Activated naive CD8-positive, alpha-beta T cell treated with anti-CD3 and anti-CD28 coated beads, Interleukin-2, amount 50 U/mL, for 24 hours (primary cell): ENCODE measurements at places on chromosomes 3 and 15.

GRCh38 chr15:100926971-100927756 lies 8.0 kb downstream of the LRRK1 start:
- no peak for DNase-seq

GRCh38 chr15:79853492-79854328 lies 43.1 kb downstream of the MTHFS start:
- DNase-seq = peak; percentile 67

- no peak for DNase-seq
Observed at GRCh38 chr3:52525680-52526561, 7.7 kb downstream of the NT5DC2 start.

- DNase-seq = no peak
Observed at GRCh38 chr3:127551178-127551577, 39.4 kb downstream of the TPRA1 start.

DNA sequence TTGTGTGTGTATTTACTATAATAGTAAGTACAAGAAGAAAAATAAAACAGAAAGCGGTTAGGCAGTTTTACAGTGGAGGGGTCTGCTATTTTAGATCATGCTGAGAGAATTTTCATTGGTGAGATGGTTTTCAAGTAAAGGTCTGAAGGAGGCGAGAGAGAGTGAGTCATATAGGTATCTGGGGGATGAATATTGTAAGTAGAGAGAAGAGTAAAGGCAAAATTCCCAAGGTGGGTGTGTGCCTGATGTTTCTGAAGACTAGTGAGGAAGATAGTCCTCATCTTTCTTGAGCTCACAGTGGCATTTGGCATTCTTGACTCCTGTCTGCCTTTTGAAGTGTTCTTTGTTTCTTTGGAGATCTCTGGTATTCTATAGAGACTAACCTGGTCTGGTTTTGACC lies 38.6 kb downstream of the CRYBG3 start:
- DNase-seq = no peak

DNA sequence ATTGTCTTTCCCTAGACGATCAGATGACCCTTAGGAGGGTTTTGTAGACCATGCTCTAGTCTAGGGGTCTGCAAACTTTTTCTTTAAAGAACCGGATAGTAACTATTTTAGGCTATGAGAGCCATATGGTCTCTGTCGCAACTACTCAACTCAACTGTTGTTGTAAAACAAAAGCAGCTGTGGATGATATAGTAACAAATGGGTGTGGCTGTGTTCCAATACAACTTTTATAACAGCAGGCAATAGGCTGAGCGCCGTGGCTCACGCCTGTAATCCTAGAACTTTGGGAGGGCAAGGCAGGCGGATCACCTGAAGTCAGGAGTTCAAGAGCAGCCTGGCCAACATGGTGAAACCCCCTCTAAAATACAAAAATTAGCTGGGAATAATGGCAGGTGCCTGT lies 6.1 kb upstream of the CMTM6 start:
- DNase-seq = no peak

DNA sequence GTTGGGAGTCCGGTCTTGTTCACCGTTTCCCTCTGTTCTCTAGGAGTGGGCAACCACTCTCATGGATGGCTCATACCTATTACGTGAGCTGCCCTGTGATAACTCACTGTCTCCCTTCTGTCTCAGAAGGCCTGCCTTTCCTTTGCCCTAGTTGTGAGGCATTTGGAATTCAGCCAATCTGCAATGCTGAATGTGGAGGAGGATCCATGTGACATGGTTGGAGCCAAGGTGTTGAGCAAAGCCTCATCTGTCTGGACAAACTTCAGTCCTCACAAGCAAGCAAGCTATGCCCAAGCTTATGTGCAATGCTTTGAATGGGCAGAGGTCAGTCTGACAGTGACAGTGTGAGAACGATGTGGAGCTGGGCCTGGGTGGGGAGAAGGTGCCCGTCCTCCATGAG lies 37.8 kb upstream of the ATP10A start:
- no peak for DNase-seq

GRCh38 chr3:58122936-58123700 lies 87.7 kb downstream of the DNASE1L3 start:
- no peak for DNase-seq

DNA sequence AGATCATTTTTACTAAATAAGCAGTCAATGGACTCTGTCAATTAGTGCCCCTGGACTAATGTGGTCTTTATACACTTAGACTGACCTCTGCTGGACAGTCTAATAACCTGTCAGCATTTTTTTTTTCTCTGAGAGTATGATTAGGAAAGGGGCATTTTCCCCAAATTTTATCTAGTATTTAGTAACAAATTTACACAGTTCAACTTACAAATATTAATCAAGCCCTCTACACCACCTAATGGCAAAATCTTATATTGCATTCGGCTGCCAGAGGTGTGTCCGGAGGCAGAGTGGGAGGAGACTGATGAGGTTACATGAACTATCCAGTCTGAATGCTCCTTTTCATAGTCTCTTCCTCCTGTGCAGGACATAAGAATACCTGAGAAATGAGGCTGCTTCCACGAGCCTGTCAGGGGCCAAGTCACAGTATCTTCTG lies 36.0 kb upstream of the COLQ start:
- peak; percentile 35 for DNase-seq

GRCh38 chr15:88219623-88220022 lies 36.9 kb downstream of the NTRK3 start:
- no peak for DNase-seq

DNA sequence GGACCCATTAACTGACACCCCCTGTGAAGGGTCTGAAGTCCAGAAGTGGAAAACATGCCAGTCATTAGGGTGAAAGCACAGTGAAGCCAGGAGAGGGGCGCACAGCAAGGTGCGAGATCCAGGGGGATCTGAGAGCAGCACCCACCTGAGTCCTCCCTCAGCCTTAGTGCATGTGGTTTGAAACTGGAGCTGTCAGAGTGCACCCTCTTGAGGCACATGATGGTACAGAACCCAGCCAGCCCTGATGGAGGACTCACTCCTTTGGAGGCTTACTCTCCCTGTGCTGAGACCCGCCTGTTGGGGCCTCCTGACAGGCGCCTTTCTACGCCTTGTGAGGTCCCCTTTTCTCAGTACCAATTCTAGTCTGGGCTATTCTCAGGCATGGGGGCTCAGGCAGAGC lies 77.8 kb downstream of the IL20RB start:
- no peak for DNase-seq

GRCh38 chr3:119427669-119428068 lies 35.7 kb downstream of the TMEM39A start:
- no peak for DNase-seq

DNA sequence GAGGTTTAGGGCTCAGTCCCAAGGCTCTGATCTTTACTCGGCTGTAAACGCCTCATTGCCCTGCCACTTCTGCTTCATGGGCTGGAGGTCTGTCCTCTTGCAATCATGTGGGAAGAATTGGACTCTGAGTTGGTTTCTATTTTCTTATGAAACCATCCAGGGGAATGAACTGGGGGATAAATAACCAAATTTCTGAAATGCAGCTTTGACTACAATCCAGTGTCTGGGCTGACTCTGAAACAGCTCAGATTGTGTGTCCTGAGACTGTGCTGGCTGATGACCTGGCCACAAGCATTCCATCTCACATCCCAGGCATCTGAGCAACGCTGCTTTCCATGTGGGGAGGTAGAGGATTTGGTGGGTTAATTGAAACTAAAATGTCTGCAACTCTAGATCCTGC lies 71.0 kb upstream of the GALNT15 start:
- DNase-seq = no peak

DNA sequence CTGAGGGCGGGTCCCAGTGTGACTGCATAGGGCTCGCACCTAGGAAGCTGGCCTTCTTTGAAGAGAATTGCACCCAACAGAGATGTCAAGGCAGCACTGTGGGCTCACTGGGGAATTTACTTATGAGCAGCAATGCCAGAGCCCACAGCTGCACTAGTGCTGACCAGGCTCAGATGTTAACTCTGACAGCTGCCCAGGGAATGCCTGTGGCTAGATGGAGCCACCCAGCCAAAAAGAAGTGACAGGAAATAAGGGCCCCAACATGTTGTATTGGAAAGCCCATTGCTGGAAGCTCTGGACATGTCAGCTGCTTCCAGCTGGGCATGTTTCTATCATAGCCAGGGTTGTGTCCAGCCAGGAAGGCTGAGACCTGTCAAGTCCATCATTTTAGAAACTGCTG lies 90.9 kb upstream of the ZNF280D start:
- no peak for DNase-seq

GRCh38 chr3:172844428-172844827 lies 93.9 kb downstream of the ECT2 start:
- DNase-seq = no peak

DNA sequence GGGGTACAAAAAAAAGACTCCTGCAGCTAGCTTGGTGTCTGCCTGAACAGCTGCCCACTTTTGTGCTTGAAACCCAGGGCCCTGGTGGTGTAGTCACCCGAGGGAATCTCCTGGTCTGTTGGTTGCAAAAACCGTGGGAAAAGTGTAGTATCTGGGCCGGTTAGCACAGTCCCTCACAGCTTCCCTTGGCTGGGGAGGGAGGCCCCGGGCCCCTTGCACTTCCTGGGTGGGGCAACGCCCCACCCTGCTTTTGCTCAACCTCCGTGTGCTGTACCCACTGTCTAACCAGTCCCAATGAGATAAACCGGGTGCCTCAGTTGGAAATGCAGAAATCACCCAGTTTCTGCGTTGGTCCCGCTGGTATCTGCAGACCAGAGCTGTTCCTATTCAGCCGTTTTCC lies 211.7 kb upstream of the ZPLD1 start:
- no peak for DNase-seq

DNA sequence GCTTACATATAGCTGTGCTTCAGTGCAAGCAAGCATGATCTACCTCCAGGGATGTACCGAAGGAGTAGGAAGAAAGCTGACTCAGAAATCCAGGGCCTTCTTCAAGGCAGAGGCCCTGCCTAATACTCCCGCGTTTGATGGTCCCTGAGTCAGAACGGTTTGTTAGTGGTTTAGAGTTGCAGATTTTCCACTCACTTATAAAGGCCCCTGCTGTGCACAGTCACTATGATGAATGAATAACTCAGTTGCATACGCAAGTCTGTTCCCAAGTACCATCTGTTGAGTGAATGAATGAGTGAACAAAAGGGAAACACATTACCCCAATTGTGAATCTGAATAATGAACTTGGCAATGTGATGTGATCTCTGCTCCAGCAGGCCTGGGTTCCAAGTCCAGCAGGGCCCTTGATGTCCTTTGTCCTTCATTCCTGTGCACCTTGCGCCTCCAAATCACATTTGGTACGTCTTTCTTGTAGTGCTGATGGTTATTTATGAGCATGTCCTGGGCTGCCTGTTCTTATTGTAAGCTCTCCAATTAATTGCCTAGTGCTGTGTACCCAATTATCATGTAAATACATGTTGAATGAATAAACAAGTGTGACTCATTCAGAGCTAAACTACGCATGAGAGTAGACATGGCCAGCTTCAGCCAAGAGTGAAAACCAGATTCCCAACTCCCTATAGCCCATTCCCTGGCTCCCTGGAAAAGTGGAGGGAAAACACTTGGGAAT lies 85.3 kb upstream of the LIMD1 start:
- DNase-seq = peak; percentile 29

DNA sequence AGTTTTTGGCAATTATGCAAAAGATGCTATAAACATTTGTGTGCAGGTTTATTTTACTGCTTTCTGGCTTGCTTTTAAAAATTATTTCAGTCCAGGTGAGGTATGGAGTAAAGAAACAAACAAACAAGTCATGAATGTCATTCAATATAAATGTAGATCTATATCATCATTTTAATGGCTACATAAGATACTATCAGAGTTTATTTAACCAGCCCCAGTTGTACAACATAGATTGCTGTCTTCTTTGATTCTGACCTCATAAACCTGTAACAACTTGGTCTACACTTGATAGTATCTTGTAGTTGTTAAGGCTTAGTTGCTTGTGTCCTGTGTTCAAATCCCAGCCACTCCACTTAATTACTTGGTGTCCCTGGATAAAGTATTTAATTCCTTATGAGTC lies 46.0 kb upstream of the RNU6-1 start:
- no peak for DNase-seq

GRCh38 chr3:71791634-71792033 lies 6.7 kb upstream of the PROK2 start:
- DNase-seq = no peak

GRCh38 chr3:70979983-70980645 lies 603.4 kb downstream of the FOXP1 start:
- DNase-seq = no peak

DNA sequence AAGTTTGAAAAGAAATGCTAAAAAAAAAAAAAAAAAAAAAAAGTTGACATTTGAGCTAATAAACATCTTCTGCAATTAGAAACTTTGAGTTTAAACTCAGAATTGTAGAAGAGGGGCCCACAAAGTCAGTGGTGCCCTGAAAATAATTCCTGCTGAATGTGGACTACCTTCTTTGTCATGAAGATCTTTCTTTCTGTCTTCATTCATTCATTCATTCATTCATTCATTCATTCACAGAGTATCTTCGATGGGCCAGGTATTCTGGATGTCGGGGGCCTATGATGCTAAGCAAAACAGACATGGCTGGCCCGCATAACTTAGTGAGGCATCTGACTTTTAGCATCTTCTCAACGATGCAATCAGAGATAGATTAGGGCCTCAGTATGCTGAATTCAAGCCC lies 24.6 kb downstream of the ETV5 start:
- DNase-seq = no peak

DNA sequence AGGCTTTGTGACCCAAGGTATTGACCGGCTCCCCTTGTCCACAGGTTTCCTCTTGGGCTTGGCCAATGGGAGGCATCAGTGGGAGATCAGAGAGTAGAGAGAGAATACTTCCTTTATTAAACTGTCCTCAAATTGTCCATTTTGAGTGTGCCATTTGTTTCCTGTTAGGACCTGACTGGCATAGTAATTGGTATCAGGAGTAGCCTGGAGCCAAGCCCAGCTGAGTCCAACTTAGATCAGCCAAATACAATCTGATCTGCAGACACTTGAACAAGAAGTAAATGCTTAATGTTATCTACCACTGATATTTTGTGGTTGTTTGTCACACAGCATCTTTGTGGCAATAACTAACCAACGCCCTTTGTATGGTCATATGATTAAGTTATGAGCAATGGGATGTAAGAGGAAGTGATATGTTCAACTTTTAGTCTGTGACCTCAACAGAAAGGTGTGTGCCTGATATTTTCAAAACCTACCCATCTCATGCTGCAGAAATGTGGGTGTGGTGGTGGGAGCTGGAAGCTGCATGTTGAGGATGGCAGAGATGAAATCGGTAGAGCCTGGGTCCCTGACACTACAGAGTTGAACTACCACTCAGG lies 13.3 kb downstream of the MYD88 start:
- DNase-seq = no peak

GRCh38 chr3:8220291-8220690 lies 281.3 kb upstream of the LMCD1 start:
- DNase-seq = no peak

GRCh38 chr3:143429628-143430514 lies 310.3 kb downstream of the CHST2 start:
- DNase-seq = no peak

DNA sequence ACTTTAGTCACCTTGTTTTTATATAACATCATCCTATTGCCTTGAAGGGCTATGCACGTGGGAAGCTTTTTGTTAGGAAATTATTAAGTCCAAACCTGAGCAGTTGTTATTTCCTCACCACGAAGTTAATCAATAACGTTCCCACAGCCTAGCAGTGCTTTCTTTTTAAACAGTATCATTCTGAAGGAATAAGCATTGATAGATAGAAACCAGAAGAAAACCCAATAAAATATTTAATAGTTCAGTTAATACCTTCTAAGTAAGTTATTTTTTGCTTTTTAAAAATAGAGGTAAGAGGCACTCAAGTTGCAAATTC lies 149.3 kb downstream of the KCNMB2 start:
- no peak for DNase-seq
